ENCODE measurements at places on chromosomes 6 and 20.
A peak's percentile ranks its signal among the peaks of the same experiment; 100 is the strongest.

DNA sequence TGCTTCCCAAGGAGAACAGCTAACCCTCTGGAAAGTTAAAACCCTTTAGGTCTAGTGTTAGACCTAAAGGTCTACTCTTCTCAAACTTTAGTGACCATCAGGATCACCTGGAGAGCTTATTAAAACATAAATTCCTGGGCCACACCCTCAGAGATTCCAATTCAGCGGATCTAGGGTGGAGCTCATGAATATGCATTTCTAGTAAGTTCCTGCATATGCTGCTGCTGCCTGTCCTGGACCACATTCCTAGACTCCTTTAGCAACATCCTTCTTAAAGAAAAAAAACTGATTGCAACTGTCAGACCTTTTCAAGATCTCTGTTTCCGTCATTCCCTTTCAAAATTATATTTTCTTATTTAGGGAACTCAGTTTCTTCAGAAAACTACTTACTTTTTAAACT lies 31.2 kb downstream of the SNAP25 start:
- DNase-seq, result no peak

- DNase-seq, result no peak
These were observed 546.5 kb downstream of the PRKN start for GRCh38 chr6:162181111-162181510.

- no peak for DNase-seq
These were observed 30.9 kb upstream of the RAB23 start for GRCh38 chr6:57252975-57253374.

DNA sequence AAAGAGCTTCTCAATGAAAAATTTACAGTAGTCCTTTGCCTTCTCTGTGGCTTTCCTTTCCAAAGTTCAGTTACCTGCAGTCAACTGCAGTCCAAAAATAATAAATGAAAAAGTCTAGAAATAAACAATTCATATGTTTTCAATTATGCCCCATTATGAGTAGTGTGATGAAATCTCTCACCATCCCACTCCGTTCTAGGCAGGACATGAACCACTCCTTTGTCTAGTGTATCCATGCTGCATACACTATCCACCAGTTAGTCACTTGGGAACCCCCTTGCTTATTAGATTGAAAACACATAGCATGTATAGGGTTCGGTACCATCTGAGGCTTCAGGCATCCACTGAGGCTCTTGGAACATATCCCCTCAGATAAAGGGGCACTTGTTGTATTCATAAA lies 80.6 kb upstream of the EYA4 start:
- no peak for DNase-seq

DNA sequence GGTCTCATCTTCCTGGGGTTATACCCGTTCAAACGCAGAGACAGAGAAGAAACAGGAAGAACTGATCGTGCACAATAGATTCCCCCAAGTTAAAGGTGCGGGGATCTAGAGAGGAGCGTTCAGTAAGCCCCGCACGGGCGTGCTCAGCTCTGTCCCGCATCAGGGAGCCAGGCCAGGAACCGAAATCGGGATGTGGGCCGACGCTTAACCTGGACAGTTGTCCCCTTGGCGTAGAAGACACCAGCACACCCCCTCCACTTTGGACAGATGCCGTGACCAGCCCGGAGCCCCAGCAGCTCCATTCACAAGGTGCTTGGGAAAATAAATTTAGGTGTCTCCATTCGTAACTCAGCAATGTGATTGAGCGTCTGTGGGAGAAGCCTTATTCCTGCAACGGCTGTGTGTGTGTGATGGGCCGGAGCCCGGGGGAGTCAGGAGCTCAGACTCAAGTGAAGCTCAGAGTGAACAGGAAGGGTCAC lies 24.0 kb upstream of the GATA5 start:
- DNase-seq, result no peak

GRCh38 chr6:161498359-161498758 lies 224.5 kb upstream of the AGPAT4 start:
- peak; percentile 30 for DNase-seq

- DNase-seq, result no peak
These were observed 92.4 kb upstream of the TMEM170B start for GRCh38 chr6:11445146-11445545.

DNA sequence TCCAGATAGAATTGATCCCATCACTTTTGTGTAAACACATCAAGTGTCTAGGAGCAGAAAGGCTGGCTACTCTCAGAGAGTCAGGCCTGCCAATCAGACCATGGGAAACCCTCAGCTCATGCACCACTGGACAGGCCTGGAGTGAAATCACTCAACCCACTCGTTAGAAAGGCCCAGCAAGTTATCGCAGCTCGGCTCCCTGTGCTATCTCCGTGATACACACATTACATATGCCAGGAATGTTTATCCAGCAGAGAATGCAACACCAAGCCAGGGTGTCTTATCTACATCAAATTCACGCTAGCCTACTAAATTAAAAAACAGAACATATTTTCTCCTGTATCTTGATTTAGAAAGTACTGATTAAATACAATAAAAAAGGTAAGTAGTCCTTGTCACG lies 232.4 kb upstream of the FOXQ1 start:
- DNase-seq, result no peak

DNA sequence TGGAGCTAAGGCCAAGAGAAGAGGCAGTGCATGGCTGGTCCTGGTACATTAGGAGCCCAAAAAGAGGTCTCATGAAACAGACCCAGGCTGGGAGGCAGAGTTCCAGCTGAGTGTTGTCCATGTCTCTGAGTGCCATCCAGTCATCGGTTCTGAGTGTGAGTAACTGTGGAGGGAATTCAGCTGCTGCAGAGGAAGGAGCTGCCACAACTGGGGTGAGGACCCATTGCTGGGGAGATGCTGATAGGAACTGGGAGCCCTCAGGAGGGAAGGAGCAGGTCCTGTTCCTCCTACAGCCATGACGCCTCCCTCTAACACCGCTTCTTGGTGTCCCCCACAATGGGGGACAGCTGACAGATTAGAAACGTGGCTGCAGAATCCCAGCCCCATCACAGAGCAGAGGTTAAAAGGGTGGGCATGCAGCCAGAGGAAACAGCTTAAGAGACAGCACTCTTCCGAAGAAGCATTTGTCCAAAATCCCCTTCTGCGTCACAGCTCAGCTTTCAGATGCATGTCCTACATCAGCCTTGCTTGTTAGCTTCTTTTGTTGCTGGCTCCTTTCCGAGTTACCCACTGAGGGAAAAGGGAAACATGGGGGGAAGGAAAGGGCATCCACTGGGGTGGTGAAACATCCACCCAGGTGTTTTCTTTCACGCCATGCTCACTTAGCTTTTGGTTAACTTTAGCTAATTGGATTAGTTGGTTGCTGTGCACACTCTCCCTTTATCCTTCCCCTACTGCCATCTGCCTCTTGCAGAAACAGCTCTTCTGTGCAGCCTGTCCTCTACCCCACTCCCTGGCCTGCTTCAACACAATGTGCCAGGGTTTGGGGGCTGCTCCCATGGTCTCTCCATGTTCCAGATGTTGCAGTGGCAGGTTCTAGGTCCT lies 239.2 kb downstream of the SYNDIG1 start:
- no peak for DNase-seq

DNA sequence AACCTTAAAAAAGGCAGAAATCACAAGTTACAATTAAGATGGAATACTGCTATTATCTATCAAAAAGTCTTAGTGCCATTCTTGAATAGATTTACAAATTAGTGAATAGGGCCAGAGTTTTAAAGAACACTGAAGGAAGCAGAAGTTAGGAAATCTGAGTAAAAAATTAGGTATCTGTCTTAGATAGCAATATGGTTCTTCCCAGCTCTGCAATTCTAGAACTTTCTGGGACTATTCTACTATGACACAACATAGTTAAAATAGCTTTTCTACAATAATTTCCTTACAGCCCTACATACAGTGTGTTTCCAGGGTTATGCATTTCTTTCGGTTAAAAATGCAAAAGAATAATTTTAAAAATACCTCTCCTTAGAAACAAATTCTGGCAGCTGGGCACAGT lies 18.2 kb downstream of the IFNGR1 start:
- no peak for DNase-seq

GRCh38 chr20:44467289-44467883 lies 8.3 kb upstream of the TTPAL start:
- DNase-seq, result no peak

DNA sequence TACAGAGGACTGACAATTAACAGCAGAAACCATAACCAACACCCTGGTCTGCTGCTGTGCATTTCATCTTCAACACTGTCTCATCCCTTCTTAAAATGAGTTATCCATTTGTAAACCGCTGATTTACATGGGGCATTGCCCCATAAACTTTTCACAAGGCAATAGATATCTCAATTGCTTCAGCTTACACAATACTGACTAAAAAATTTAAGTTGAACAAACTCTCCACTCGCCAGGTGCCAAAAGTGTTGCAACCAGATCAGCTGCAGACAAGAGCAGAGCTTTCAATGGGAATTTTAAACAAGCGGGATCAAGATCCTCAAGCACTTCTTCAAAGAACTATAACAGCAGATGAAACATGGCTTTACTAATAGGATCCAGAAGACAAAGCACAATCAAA lies 183.0 kb downstream of the TASP1 start:
- DNase-seq, result no peak
